A549 treated with Hydrocortisone at 1 μM for 4 hours (cell line): ENCODE measurements at places on chromosomes 4 and X. TPM values are rescaled to one million over a fixed set of nuclear protein-coding genes. Genes with fewer than 3 reads are reported as not detected.

Gene ABCG2
- 16.5 to 22.0 TPM (median 17.0 TPM) in 5 replicates for total RNA-seq

Gene AR
- total RNA-seq: 2.7 to 3.8 TPM (median 3.2 TPM) in 5 replicates

Gene FGF5
- total RNA-seq: 0.05 to 0.32 TPM (median 0.15 TPM) in 5 replicates

Gene PROM1
- 0.39 to 0.56 TPM (median 0.52 TPM) in 5 replicates for total RNA-seq

Gene CUL4B
- total RNA-seq: 35.6 to 65.2 TPM (median 46.8 TPM) in 5 replicates

Gene GATA1
- total RNA-seq: not detected in 5 replicates

Gene GIMD1
- not detected in 5 replicates for total RNA-seq

Gene REELD1
- total RNA-seq: 0.05 TPM in 1 of 5 replicates, not detected in the others

Gene SPANXC
- 0.40 to 0.76 TPM (median 0.74 TPM) in 4 of 5 replicates, not detected in the other for total RNA-seq
